Stimulated activated CD4-positive, alpha-beta T cell treated with anti-CD3 and anti-CD28 coated beads, Interleukin-1b, Interleukin-23, amount 100 ng/mL, for 24 hours (primary cell): ENCODE measurements at places on chromosomes 4 and X.

- no peak for DNase-seq
These were observed 603.8 kb upstream of the PCDH7 start for GRCh38 chr4:30116401-30116800.

- DNase-seq, result no peak
These were observed 26.6 kb downstream of the ZRSR2 start for GRCh38 chrX:15816886-15817285.

GRCh38 chrX:45513042-45513441, 312.4 kb upstream of the DIPK2B start:
- no peak for DNase-seq

DNA sequence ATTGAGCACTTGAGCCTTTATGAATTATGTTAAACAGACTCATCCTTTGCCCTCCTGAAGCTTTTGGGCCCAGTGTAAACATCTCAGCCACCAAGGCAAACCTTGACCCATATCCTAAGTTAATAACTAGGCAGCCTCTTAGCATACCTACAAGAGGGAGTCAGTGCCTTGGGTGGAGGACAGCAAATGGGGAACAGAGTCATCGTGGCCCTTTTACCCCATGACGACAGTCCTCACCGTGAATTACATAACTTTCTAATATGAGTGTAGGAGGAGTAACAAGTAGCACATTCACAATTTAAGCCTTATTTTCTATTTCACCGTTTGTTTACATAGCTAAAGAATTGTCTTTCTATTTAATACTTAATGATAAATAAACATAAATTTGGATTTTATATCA, 16.8 kb downstream of the CLDN22 start:
- DNase-seq, result no peak

- DNase-seq, result no peak
These were observed 7.8 kb downstream of the LARP1B start for GRCh38 chr4:128068918-128069317.

GRCh38 chrX:132463411-132463810, 25.4 kb downstream of the MBNL3 start:
- no peak for DNase-seq

GRCh38 chrX:68922013-68922412, 93.2 kb downstream of the EFNB1 start:
- no peak for DNase-seq

GRCh38 chrX:114071412-114071811, 512.5 kb upstream of the HTR2C start:
- no peak for DNase-seq

DNA sequence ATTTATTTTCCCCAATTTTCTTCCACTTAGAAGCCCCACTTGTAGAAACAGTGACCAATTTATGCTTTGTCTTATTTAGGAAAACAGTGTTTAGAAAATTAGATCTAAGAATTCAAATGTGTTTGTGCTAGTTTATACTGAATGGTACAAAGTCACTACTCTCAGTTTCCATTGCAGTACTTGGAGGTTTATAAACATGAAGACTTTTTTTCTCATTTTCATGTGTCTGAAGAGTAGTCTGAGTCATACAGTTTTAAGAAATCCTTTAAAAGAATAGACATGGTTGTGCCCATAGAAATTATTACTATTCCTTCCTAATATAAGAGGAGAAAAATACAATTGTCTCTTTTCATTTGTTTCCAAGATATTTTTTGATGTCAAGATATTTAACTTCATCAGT, 458.7 kb downstream of the NAF1 start:
- DNase-seq, result no peak

- DNase-seq, result no peak
These were observed 21.5 kb downstream of the SUPT20HL2 start for GRCh38 chrX:24292353-24292752.

GRCh38 chr4:70945452-70946055, 43.4 kb downstream of the MOB1B start:
- no peak for DNase-seq

DNA sequence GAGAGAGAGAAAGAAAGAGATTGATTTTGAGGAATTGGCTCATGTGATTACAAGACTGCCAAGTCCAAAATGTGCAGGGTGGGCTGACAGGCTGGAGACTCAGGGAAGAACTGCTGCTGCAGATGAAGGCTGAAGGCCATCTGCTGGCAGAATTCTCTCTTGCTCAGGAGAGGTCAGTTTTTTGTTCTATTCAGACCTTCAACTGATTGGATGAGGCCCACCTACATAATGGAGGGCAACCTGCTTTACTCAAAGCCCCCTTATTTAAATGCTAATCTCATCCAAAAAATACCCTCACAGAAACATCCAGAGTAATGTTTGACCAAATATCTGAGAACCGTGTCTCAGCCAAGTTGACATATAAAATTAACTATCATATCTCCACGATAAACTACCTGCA, 38.2 kb upstream of the MAMLD1 start:
- DNase-seq, result no peak

DNA sequence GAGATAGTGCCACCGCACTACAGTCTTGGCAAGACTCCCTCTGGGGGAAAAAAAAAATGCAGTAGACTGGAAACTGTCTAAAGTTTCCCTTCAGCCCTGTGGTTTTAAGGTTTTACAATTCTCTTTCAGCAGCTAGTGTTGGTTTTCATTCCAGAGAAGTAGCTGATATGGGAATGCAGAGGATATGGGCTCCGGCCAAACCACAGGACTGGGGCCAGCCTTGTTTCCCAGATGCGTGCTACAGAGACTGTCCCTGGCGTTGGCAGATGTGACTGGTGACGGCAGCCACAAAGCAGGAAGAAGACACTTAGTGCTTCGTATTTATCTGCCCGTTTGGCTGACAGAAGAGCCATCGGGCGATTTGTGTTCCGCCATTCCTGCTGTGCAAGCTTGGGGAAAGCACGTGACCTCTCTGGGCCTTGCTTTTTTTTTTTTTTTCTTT, 43.2 kb downstream of the ZBTB49 start:
- DNase-seq, result no peak

- DNase-seq, result no peak
These were observed 393.1 kb upstream of the FRG1 start for GRCh38 chr4:189547559-189547958.

- DNase-seq, result no peak
These were observed 1061.9 kb upstream of the TENM3 start for GRCh38 chr4:181181331-181181730.

GRCh38 chr4:109699553-109700225, 3.6 kb downstream of the CASP6 start:
- DNase-seq, result no peak

GRCh38 chrX:70096052-70096451, 33.8 kb downstream of the OTUD6A start:
- no peak for DNase-seq

DNA sequence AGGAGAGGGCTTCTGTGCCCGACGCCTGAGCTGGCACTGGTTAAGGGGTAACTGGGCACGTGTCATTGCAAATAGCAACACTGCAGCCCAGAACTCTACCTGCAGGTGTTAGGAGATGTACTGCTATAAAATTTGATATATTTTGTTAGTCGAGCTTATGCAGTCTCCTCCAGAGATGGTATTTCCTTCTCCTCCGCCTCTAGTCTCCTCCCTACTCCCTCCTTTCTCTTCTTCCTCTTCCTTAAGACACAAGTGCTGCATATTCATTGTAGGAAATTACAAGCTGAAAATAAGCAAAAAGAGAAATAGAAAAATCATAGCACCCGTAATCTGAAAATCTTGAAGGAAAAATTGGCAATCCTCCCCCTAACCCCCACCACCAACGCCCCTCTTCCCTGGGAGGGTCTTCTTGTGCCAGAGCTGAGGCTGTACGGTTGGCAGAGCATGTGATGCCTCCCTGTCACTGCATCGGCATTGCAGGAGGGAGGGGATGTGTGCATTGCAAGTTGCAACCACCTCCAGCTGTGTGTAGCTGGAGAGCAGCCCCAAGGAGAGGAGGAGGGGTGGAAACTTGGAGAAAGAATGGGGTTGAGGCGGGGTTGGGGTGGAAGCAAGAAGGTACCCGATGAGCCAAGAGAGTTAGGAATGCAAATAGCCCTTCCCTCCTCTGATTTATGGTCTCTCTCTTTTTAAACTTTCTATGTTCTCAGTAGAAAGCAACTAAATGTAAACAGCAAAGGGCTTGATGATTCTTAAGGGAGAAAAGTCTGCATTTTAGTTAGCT, 48.3 kb upstream of the MND1 start:
- no peak for DNase-seq

- DNase-seq, result no peak
These were observed 91.0 kb upstream of the BCOR start for GRCh38 chrX:40188573-40189417.

GRCh38 chrX:107684956-107685385, 56.7 kb downstream of the PRPS1 start:
- DNase-seq, result no peak

GRCh38 chr4:163256680-163257343, 75.6 kb downstream of the NPY1R start:
- no peak for DNase-seq

DNA sequence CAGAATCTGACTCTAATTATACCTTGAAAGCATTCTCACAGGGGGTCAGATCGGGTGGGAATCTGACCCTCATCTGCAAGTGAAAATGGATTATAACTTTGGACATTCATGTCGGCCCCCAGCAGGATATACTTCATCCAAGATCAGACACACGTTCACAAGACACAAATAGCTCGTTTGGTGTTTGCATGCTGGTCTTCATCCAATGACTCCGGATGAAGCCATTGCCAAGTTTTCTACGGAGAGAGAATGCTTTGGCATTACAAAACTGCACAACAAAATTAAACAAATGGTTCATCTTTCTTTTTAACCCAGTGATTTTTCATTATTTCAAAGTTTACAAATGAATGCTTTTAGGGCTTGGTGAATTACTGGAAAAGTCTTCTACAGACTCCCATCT, 105.5 kb downstream of the MID1 start:
- DNase-seq, result no peak

- DNase-seq, result no peak
These were observed 161.7 kb downstream of the DHX15 start for GRCh38 chr4:24422644-24423043.

DNA sequence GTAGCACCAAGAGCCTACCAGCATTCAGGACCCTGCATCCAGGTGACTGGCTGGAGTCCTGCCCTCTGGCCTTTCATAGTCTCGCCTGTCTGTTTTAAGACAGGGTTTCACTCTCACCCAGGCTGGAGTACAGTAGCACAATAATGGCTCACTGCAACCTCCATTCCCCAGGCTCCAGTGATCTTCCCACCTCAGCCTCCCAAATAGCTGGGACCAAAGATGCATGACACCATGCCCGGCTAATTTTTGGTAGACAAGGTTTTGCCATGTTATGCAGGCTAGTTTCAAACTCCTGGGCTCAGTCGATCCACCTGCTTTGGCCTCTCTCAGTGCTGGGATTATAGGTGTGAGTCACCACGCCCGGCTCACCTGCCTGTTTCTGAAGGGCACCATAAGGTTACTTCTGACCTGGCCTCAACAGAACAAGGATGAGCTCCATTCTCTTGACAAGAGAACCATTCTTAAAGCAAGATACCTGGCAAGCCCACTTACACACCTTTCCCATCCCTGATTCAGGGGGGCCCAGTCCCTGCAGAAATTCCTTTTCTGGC, 6.7 kb downstream of the RPS4X start:
- DNase-seq, result no peak

- DNase-seq, result no peak
These were observed 99.1 kb downstream of the ARHGAP10 start for GRCh38 chr4:147830987-147831386.

DNA sequence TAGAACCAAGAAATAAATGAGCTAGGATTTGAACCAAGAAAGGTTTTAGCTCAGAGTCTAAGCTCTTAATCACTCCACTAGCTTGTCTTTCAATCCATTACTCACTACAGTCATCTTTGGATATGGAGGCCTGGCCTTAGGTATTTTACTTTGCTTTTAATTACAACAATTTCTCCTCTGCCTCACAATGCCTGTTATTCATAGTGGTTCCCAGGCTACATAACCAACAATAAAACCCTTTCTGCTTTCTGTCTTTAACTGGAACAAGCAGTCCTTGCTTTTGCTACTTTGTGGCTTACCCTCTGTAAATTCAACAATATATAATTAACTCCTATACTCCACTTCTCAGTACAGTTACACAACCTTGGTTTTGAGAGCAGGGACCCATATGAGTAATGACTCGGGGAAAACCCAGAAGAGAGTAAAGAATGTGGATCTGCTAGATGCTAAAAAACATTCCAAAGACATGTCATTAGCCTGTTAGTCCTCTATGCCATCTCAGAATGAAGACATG, 94.7 kb upstream of the NAP1L5 start:
- no peak for DNase-seq
